Smooth muscle cell of the pulmonary artery (primary cell): ENCODE measurements at places on chromosomes 7 and 10. TPM values are rescaled to one million over a fixed set of nuclear protein-coding genes. Genes with fewer than 3 reads are reported as not detected.

The PDE6C gene
- not detected in 2 replicates for total RNA-seq

The KLHDC10 gene
- 33.1 and 35.2 TPM in 2 replicates for total RNA-seq

The MTERF1 gene
- total RNA-seq = 9.0 and 9.3 TPM in 2 replicates

The FGL2 gene
- 86.5 and 91.3 TPM in 2 replicates for total RNA-seq

The NME8 gene
- total RNA-seq = not detected in 2 replicates

The MYL10 gene
- total RNA-seq = not detected in 2 replicates

The PYROXD2 gene
- 16.9 and 22.9 TPM in 2 replicates for total RNA-seq

The NCF1 gene
- total RNA-seq = not detected in 2 replicates

The ZP3 gene
- 3.0 and 3.8 TPM in 2 replicates for total RNA-seq

The POLR2J2 gene
- 3.2 and 3.7 TPM in 2 replicates for total RNA-seq

The HKDC1 gene
- 0.78 and 6.8 TPM in 2 replicates for total RNA-seq

The RPEL1 gene
- 0.07 TPM in 1 of 2 replicates, not detected in the other for total RNA-seq

The ELAPOR2 gene
- total RNA-seq = 2.3 and 16.2 TPM in 2 replicates

The CFAP46 gene
- 0.20 and 0.26 TPM in 2 replicates for total RNA-seq

The CCDC172 gene
- not detected in 2 replicates for total RNA-seq

The WNT2 gene
- total RNA-seq = 0.20 TPM in 1 of 2 replicates, not detected in the other

The FZD1 gene
- total RNA-seq = 14.9 and 24.2 TPM in 2 replicates

The TSPAN13 gene
- 5.8 and 6.9 TPM in 2 replicates for total RNA-seq
